ENCODE measurements at places on chromosomes 2 and 18.

DNA sequence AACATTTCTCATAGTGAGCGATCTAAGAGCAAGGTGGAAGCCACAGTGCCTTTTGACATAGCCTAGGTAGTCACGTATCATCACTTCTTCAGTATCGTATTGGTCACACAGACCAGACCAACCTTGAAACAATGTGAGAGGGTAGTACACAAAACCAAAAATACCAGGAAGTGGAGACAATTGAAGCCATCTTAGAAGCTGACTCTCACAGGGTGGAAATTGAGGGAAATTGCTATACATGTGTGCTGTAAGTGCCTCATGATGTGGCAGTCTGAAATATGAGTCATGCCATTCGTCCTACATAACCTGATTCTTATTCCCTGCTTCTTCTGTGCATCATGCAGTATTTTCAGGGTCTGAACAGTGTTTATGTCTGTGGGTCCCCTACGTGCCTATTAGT, 62.3 kb upstream of the STON1 start:
- DNase-seq: no peak

- no peak for DNase-seq
Observed at GRCh38 chr2:71150082-71150816, 19.8 kb downstream of the MPHOSPH10 start.

GRCh38 chr2:188013767-188014166, 277.9 kb upstream of the GULP1 start:
- no peak for DNase-seq

GRCh38 chr2:149075853-149076252, 37.4 kb downstream of the LYPD6B start:
- DNase-seq: no peak

DNA sequence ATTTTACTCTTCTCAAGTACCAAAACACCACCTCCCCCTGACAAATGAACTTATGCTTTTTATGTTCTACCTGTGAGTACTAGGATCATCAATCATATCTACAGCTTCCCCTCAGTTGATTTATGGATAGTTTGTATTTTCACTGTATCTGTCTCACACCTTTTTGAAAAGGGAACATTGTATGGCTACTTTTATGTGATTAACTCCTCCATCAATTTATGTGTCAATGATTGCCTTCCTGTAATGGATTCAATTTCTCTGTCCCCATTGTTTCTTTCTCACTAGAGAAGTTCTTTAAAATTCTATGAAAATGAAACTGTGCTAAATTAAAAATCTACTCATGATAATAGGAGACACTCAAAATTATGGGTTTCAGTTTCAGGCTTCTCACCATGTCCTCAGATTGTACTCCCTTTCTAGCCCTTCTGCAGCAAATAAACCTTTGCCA, 935.0 kb downstream of the TRIB2 start:
- no peak for DNase-seq

- no peak for DNase-seq
Observed at GRCh38 chr2:23107327-23107941, 277.5 kb upstream of the KLHL29 start.

GRCh38 chr18:27985832-27986231, 191.1 kb downstream of the CDH2 start:
- no peak for DNase-seq

GRCh38 chr2:41293491-41293890, 754.3 kb upstream of the PKDCC start:
- DNase-seq: no peak

DNA sequence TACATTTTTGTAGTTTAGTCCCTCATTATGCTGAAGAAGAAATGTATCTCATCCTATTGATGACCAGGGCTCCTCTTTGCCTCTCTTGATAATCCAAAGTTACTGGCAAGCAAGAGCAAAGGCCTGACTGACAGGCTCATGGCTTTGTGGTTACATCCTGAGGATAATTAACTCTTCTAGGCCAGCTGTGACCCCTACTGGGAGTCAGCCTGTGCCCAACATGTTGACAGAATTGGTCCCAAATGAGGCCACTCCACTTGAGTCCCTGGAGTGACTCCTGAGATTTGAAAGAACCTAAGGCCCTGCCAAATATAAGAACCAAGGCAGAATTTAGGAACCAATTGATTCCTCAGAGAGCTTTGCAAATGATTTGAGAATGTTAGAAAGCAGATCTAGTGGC, 973.8 kb upstream of the CELF4 start:
- no peak for DNase-seq

GRCh38 chr2:8999797-9000196, 3.7 kb downstream of the MBOAT2 start:
- DNase-seq: no peak

GRCh38 chr2:44952143-44952805, 10.8 kb downstream of the SIX3 start:
- no peak for DNase-seq

DNA sequence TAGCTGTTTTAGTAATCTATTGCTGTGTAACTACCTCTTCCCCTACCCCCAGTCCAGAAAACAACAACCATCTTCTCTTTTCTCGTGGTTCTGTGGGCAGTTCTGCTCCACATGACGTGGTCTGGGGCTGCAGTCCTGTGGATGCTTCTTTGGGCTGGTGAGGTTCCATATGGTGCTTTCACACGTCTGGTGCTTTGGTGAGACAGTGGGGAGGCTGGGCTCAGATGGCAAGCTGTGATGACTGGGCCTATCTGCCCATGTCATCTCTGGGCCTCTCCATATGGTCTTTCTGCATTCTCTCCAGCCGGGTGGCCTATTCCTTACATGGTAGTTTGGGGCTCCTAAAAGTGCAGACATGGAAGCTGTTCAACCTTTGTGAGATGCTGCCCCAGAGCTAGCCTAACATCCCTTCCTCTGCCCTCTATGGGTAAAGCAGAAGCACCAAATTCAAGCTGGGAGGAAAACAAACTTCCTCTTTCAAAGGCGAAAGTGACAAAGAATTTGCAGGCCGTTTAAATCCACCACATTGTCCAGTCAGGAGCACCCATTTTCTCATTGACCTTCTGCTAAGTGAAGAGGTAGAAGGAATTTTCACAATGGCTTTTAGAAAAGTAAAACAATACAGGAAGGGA, 68.3 kb upstream of the IL1R1 start:
- DNase-seq: no peak

DNA sequence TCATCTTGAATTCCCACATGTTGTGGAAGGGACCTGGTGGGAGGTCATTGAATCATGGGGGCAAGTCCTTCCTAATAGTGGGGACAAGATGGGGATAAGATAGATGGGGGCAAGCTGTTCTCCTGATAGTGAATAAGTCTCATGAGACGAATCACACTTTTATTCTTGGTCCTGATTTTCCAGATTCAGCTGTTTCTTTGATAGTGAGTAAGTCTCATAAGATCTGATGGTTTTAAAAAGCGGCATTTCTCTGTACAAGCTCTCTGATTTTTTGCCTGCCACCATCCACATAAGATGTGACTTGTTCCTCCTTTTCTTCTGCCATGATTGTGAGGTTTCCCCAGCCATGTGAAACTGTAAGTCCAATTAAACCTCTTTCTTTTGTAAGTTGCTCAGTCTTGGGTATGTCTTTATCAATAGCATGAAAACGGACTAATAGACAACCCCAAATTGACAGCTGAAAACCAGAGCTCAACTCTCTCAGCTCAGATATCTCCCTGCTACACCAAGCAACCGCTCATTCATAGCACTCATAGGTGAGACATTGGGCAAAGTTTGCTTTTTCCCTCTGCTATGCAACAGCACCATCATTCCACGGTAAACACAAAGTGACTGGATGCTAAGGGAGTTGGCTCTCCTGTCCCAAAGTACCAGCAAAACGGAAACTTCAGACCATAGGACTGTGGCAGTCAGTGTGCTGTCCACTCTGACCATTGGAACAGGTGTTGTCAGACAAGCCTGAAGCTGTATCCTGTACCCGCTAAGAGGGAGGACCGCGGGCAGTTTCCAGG, 44.9 kb upstream of the TBC1D8 start:
- no peak for DNase-seq

- no peak for DNase-seq
Observed at GRCh38 chr2:28137221-28137620, 246.7 kb downstream of the BABAM2 start.

- DNase-seq: no peak
Observed at GRCh38 chr2:23219666-23220065, 165.3 kb upstream of the KLHL29 start.

DNA sequence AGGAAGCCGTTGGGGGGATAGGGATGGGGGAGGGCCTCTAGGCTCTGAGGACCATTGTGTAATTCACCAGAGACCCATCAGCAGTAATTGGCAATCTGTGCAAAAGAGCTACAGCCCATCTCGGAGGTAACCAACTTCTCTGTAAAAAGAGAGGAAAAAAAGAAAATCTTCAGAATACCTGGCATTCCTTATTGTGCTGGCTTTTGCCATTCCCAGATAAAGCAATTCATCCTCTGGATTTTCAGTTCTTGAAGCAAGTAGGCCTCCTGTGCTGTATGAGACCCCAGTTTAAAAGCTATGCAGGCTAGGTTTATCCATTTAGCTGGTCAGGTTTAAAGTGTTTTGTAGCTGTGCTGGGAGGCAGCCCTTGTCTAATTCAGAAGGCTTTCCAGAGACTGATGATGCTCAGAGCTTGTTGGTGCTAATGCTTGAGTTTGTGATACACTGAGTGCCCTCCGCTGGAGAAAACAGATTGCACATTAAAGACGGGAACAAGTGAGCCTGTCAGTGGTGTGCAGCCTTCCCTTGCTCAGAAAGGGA, at the start of gene LRRTM4:
Gene LRRTM4, minus strand, starts transcription at position 446 of the 540 bp plus-strand sequence.
- DNase-seq: no peak

GRCh38 chr2:80288576-80288975, 16.0 kb downstream of the LRRTM1 start:
- DNase-seq: no peak

- no peak for DNase-seq
Observed at GRCh38 chr2:16187482-16187817, 247.1 kb downstream of the MYCN start.

DNA sequence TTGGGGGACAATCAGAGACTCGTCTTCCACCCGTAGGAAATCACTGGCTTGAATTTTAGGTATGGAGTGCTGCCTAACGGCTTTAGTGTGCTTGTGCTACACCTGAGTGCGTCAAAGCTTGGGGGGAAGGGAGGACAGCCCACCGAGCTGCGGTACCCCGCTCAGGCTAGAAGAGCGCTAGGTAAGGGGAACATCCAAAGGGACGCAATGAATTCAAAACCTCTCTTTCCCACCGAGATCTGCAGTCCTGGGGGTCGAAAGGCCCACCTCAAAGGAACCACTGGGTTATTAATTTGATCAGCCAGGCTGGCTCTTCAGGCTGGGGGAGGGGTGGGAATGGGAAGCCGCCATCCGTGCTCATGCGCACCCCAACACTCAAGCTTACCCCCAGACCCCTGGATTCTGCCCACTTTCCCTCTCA, 2.7 kb downstream of the EPHA4 start:
- no peak for DNase-seq

GRCh38 chr2:147867050-147867449, 22.2 kb downstream of the ACVR2A start:
- DNase-seq: no peak

GRCh38 chr2:42116195-42117181, 52.7 kb upstream of the EML4 start:
- no peak for DNase-seq

- no peak for DNase-seq
Observed at GRCh38 chr2:190607014-190607597, 41.8 kb upstream of the NAB1 start.

- DNase-seq: no peak
Observed at GRCh38 chr18:57446322-57446721, 11.1 kb downstream of the ONECUT2 start.

DNA sequence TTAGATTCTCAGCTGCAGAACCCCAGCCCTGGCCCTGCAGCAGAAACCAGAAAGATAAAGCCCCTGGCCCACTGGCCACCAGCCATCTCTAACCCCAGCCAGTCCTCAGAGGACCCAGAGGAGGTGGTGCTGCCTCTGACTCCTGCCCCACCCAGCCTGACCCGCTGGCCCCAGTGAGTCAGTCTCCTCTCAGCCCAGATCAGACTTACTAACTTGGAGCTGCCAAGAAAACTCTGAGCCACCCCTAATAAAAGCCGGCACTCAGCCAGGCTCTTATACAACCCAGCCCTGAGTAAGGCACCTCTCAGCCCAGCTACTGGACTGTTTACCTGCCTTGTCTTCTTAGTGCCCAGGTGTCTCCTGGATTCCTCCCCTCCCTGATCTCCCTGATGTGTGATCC, 2.0 kb downstream of the SLC14A2 start:
- no peak for DNase-seq

DNA sequence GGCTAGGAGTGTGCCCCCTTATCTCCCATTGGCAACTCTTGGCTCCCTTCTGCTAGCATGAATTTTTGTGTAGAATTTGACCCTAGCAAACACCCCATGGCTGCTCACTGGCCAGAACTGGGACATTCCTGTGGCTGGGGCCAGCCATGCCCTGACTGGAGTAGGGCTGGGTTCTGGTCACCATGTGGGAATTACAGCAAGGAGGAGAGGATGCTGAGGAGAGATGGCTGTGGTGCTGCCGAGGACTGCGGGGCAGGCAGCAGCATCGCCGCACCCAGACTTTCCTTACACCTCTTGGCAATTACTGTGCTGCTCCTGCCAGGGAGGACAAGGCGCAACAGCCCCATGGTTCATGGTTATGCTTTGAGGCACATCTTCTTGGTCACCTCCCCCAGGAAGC, 12.7 kb downstream of the KCNF1 start:
- no peak for DNase-seq

DNA sequence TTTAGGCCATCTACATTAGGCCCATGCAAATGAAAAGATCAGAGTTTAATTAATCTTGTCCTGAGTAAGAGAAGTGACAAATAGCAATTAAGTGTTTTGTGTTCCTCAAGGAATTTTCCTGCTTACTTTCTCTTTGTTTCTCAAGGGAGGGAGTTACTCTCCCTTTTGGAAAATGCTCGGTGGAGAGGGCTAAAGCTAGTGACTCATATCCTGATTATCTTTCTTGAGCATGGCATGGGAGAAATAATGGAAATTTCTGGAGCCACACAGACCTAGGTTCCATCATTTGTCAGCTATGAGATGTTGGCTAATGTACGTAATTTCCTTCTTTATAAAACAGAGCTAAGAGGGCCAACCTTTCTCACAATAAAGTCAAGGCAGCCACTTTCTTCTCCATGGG, 177.1 kb downstream of the ETAA1 start:
- DNase-seq: no peak

DNA sequence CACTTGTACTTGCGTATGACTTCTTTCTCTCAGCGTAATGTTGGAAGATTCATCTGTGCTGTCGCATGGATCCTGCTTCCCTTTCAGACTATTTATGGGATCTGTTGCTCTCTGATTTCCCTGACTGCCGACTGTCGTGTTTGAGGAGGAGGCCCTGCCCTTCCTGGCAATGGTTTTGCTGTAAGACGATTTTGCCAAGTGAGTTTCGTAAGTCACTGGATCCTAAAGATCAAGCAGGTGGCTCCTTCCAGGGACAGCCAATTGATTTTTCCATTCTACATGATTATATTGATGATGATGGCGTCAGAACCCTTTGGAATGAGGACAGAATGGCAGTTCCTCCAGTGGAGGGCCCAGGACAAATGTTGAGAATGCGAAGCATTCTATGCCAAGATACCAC, 8.7 kb upstream of the B3GNT2 start:
- no peak for DNase-seq

DNA sequence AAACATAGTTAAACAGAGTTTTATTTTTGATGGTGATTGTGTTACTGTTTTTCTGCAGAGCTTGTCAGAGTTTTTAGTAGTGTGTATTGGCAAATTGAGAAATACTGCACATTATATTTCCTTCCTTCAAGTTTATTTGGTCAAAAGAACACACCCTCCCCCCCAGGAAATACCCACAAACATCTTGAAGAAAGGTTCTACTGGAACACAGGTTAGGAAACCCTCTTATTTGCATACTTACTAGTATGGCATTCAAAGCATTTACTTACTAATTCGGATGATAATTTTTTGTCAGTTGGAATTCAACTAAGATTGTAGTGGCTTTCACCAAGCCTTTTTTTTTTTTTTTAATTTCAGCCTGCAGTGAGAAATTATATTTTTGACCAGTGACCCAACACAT, 9.1 kb downstream of the CAB39 start:
- DNase-seq: no peak

Data from stimulated activated CD4-positive, alpha-beta T cell treated with anti-CD3 and anti-CD28 coated beads, Interleukin-15, amount 100 ng/mL, for 48 hours (primary cell).